ENCODE measurements at places on chromosomes 6 and 20.

GRCh38 chr6:158480989-158481388, 78.9 kb upstream of the TMEM181 start:
- no peak for DNase-seq

GRCh38 chr6:153130515-153131036, 506 bp downstream of the RGS17 start:
- DNase-seq = no peak

DNA sequence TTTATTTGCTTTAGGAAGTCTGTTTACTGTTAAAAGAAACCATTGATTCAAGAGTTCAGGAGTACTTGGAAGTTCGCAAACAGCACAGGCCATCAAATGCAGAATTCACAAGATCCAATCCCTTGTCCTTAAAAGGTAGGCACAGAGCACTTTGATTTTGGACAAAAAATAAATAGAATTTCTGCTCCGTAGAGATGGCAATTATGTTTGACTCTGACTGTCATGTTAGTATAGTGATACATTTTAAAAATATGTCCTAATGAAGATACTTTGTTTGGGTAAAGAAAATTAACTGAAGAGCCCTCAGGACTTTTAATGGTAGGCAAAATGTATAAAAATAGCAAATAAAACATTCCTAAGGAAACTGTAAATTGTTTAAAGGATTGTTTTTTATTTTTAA, 113.1 kb downstream of the JAG1 start:
- no peak for DNase-seq

DNA sequence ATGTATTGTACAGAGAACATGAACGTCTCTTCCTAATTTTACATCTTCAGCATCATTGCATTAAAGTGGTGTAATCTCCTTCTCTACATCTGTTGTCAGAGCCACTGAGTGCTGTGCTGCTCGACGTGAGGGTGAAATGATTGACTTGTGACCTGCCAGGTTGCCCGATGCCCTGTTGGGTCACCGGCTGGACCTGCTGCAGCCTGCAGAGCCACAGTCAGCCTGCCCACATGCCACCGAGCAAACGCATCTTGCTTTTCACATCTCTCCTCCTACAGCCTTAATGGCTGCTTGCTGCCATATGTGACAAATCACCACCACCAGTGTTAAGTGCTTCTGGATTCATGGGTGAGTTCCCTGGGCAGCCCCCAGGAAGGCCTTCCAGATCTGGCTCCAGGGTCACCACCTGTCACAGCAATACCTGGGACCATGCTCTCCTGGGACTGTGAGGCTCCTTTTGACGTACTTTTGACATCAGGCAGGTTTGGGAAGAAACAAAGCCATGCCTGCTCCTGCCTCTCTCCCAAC, 80.3 kb downstream of the ASXL1 start:
- no peak for DNase-seq
